Stimulated activated CD8-positive, alpha-beta memory T cell treated with anti-CD3 and anti-CD28 coated beads, Interleukin-2, amount 100 ng/mL, for 1 hour (primary cell): ENCODE measurements at places on chromosomes 1 and 21.

DNA sequence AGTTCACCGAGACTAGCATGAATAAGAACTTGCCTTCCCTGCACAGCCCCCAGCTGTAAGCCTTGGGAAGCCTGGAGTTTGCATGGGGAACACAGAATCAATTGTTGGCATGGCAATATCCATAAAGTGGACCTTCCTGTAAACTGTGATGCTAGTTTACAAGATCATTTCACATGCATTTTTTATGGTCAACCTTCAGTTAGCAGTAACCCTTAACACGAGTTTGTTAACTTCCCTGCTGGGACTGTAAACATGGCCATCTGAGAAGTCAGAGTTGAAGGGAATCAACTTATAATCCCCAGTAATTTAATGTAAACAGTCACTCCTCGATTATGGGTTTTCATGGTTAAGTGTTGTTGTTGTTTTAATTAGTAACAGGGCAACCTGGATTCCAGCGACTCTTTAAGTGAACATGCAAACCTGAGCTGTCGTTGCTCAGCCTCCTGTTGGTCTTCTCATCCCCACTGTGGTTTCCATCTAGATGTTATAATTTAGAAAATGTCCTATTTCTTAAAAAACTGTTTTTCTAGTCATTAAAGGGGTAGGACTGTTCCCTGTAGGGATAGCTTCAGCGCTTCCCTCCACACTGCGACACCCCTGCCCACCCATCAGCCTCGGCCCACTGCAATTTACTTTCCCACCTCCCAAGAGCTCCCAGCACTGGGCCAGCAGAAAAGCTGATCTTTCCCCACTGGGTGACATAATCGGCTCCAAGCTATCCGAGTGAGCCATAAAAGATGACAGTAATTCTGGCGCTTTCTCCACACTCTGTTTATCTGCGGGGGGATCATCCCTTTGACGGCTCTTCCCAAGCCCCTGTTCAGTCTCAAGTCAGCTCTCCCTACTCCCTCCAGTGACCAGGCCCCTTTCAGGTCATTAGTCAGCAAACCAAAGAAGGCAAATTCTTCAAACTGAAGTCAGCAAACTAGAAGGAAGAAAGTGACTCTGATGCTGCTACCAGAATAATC lies 107.6 kb upstream of the IPO9 start:
- no peak for DNase-seq

DNA sequence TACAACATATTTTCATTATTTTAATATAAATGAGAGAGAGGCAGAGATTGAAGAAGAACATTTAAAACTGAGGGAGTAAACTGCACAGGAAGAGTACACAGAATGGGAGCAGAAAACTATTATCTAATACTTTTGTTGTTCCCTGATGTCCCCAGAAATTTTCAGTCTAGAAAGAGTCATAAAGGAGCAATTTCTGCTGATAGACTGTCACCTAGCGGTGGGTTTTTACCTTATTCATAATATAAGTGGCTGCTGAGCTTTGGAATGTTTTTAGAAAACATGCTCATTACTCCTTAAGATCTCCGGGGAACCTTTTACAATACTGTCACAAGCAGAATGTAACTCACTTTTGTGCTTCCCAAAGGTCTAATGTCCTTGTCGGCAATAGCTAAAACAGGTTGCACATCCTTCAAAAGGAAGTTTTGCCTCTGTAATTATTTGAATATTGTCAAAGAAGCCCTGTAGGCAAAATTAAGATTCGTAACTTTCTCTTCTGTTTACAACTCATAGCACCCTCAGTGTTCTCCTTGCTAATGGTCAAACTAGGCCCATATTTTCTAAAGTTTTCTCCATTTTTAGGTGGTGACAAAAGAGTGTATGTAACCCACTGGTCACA lies 4.9 kb upstream of the NPL start:
- DNase-seq = no peak

DNA sequence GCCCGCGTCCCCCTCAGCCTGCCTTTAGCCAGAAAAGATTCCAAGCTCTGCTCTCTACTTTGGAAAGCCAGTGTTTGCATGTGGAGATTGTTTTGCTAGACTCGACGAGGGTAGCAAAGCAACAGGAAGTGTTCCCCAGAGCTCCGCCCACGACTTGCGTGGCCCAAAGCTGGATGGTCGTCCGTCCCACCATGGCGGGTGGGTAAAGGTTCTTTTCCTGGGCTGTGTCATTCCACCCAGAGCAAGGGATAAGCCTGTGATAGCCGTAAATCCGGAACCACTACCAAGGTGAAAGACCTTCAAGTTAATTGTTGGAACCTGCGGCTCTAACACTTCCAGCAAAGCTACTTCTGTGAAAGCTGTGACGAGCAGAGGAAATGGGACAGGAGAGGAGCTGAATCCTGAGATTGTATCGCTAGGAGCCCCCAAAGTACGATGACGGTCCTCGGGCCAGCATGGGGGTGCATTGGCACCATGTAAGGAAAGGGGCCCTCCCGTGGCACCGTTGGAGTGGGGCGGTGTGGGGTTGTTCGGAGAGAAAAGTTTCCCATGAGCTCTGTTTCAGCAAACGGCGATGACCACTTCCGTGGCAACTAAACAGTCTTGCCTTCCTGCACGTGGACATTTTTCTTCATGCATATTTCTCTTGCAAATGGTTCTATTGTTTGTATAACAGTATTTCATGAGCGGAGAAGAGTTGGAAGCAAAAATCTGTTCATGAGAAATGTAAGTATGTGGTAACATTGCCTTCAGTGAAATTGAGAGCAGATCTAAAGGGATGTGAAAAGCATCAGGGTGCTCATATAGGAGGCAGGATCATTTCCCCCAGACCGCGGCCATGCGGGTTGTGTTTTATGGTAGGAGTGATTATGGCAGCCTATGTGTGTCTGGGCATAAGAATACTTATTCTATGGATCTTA lies 8.4 kb downstream of the MX2 start:
- no peak for DNase-seq

GRCh38 chr1:66445492-66446181 lies 88.3 kb upstream of the SGIP1 start:
- no peak for DNase-seq

DNA sequence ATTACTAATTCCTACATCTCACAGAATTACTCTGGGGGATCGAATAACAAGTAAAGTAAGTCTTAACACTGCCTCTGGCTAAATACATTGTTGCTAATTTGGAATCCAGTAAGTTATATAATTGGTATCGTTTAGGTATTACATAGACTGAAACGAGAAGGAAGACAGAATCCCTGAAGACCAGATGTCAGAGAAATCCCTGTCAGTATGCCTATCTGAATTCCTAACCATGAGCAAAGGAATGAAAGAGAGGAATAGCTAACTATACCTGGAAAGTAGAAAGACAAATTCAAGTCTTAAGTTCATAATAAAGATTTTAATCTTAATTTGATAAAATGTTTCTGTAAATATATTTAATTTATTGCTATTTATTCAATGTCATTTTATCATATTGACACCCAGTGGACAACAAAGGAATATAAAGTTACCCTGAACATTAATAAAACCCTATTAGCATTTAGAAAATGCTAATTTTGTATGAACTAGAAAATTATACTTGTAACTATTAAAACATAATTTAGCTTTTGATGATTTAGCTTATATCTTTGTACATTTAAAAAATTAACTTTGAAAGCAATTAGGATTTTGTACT lies 11.4 kb downstream of the DEPDC1 start:
- DNase-seq = no peak

DNA sequence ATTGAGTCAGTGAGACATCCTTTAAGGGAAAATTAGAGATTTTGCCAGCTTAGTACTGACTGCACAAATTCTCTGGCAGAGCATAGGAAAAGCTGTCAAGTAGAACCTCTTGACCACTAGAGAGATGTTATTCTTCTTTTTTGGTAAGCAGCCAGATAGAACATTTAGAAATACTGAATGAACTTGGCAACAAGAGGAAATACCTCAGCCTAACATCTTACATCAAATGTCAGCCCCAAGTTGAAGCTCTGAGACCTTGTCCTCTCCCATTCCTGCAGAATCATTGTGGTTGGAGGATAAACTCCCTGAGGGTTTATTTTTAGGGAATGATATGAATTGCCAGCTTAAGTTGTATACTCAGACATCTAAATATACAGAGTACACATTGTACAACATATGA lies 53.5 kb downstream of the MIGA1 start:
- no peak for DNase-seq

GRCh38 chr1:181113059-181113641 lies 24.6 kb downstream of the IER5 start:
- no peak for DNase-seq

GRCh38 chr1:3454811-3455618 lies 550 bp downstream of the ARHGEF16 start:
- DNase-seq = no peak

DNA sequence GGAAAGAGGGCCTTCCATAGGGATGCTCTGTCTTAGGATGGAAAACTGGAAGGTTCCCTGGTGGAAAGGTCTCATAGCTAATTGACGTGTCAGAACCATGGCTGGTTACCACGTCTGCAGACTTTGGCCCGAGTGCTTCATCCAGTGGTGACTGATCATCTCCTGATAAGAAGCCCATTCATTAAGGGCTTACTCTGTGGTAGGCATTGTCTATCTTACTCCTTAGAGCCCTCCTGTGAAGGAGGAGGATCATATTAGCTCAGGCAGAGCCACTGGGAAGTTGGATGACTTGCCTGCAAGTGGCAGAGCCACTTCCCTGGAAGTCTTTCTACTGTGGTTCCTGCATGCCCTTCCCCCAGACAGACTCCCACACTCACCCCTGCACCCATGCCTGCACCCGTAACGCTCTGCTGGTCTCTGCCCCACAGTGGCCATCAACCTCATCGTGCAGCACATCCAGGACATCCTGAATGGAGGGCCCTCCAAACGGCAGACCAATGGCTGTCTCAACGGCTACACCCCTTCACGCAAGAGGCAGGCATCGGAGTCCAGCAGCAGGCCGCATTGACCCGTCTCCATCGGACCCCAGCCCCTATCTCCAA lies 79.9 kb downstream of the UCK2 start:
- DNase-seq = no peak

GRCh38 chr1:110676970-110677369 lies 2.2 kb upstream of the KCNA3 start:
- no peak for DNase-seq

GRCh38 chr1:115854005-115854404 lies 13.1 kb upstream of the NHLH2 start:
- DNase-seq = no peak

GRCh38 chr1:206004826-206005225 lies 1.6 kb upstream of the RAB7B start:
- no peak for DNase-seq

GRCh38 chr1:200400556-200400955 lies 9.3 kb downstream of the ZNF281 start:
- DNase-seq = no peak

DNA sequence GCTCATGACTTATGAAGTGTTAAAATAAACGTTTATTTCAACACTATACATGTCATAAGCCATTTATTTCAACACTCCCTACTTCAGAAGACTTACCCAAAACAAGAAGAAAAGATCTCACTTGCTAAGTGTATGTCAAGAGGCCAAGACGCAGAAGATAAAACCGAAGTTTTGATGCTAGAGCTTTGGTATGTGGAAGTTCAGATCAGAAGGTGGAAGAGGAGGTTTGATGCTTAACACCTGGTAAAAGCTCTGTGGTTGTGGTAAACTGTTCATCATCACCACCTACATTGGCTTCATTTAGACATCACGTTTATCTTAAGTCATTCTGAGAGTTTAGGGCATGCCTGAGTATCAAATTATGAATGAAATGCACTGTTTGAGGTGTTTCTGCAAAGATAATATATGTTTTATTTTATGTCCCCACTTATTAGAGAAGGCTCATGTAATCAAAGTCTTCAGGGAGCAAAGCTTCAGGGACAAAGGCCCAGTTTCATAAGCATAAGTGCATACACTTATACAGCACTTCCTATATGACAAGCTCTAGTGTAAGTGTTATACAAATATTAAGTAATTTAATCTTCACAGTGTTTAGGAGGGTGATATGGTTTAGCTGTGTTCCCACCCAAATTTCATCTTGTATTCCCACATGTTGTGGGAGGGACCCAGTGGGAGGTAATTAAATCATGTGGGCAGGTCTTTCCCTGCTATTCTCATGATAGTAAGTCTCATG lies 533.3 kb downstream of the PTBP2 start:
- no peak for DNase-seq

DNA sequence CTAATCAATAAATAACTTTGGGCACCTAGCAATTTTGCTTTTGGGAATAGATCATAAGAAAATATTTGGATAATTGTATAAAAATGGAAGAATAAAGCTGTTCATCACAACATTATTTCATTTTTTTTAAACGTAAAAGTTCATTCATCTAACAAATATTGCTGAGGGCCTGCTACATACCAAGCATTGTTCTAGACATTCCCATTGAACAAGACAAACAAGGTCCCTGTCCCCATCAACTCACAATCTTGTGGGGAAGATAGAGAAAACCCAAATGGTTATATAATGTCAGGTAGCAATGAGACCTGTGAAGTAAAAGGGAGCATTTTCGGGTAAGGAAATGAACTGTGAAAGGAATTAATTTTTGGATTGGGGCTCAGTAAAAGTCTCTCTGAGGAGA lies 54.0 kb upstream of the BEND5 start:
- DNase-seq = no peak

DNA sequence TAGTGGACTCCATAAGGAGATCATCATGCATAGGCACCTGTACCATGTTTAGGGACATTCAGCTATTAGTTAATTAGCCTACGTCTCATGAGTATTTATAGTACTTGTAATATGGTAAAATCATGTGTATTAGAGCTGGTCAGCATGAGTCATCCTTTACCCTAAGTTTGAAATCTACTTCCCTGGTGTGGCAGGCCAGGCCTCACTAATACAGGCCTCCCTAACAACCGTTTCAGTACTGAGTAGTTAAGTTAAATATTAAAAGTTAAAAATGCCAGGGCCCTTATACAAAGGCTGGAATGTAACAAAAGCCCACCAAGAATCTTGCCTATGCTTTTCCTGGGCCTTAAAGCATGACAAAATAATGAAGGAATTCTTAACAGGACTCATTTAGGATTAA lies 356.3 kb upstream of the DPYD start:
- no peak for DNase-seq

GRCh38 chr1:234780531-234781162 lies 170.7 kb upstream of the IRF2BP2 start:
- DNase-seq = no peak

DNA sequence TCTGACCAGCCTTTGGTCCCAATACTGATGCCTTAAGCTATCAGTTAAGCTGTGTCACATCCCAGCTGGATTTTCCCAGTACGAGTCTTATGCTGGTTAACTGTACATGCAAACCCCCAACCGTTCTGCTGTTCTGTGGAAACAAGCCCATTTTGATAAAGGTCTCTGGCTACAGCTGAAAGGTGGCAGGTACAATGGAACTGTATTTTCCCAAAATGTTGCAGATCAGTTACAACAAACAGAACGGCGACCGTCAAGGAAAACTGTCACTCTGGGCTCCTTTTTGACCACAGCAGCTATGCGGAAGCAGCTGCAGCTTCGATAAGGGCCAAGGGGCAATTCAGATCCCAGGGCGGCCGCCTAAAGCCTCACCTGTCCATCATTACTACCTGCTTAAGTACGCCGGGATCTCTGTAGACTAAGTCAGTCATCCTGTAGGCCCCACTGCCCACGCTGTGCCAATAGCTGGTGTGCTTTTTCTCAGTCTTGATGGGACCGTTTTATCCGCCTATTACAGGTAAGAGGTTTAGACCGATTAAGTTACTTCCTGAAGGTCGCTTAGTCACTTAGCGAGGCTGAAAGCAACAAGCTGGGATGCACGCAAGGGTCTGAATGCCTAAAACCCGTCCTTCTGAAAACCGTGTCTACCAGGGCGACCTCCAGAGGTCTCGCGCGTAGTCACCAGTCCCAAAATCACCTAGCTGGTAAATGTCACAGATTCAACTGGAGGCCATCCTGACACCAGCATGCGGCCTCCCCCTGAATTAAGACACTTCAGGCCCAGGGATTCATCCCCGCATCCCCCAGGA lies 11.1 kb upstream of the RAB42 start:
- DNase-seq = peak; percentile 34

- DNase-seq = no peak
These were observed 14.3 kb upstream of the KCNA10 start for GRCh38 chr1:110533230-110533629.
